Activated CD4-positive, alpha-beta T cell treated with anti-CD3 and anti-CD28 coated beads for 36 hours (primary cell): ENCODE measurements at places on chromosomes 6 and 20. TPM values are rescaled to one million over a fixed set of nuclear protein-coding genes. Genes with fewer than 3 reads are reported as not detected.

The SAMD5 gene
- 0.18 TPM for total RNA-seq

DNA sequence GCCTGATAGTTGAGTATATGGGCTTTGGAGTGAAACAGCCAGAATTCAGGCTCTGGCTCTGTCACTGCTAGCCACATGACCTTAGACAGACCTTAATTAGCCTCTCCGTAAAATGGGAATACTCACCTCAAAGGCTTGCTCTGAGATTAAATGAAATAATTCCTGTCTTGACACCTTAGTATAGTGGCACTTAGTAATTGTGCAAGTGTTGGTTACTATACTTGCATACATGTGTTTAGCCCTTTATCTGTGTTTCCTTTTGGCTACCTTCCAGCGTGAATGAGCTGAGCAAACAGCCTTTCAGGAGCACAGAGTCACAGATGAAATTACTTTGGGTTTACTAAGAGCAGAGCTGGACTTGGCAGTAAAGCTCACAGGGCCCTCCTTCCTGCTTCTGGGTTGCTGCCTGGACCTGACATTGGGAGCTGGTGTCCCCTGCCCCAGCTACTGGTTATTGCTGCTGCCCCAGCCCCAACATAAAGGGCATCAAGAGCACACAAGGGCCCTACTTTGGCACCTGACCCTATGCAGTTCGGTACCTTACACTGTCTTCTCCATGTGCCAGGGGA, 32.8 kb downstream of the CD164 start:
- DNase-seq = no peak

DNA sequence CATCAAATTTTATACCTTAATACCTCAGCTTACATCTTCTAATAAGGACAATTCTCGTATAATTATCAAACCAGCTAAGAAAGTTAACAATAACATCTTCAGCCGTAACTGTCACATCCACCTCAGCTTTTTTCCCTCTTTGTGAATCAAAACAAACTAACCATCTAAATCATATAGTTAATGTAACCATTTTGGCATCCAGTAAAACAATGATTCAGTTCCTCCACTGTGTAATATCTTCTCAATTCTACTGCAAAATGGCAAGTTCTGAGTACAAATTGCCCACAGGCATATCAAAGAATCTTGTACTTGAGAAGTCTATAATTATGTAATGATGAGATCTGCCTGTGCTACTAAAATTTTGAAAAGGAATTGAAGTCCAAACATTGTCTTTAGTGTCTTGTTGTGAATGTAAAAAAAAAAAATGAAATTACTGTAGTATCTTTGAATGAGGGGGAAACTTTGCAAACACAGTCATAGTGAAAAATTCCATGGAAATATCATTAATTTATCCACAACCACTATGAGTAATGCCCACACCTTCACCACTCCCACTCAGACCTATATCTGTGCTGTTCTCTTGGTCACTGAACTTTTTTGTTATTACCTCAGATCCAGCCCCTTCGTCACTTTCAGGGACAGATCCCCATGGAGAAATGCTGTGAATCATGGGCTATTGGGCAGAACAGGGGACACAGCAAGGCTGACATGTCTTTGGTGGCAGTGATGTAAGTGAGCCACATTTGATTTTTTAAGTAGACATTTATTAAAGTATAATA, 178.6 kb upstream of the RAB32 start:
- no peak for DNase-seq

The OCSTAMP gene
- total RNA-seq = 0.14 TPM

GRCh38 chr20:51985013-51985415, 182.7 kb upstream of the SALL4 start:
- no peak for DNase-seq

The SLC25A27 gene
- total RNA-seq = 1.6 TPM

DNA sequence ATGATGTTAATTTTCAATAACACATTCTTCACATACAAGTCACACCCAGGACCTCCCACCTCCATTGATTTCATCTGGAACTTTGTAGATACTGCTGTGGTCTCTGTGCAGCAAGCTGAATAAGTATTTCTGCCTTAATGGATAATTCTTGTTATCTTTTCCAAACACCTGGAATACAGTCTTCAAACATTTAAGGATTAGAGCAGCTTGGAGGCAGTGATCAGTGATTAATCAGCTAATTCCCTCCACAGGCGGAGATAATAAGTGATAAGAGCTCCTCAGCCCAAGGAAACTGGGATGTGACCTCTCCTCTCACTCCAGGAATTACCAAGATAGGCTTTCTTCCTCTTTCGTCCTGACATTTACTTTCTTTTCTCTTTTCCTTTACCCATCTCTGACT, 110.7 kb downstream of the FIG4 start:
- no peak for DNase-seq

The CTCFL gene
- not detected for total RNA-seq

DNA sequence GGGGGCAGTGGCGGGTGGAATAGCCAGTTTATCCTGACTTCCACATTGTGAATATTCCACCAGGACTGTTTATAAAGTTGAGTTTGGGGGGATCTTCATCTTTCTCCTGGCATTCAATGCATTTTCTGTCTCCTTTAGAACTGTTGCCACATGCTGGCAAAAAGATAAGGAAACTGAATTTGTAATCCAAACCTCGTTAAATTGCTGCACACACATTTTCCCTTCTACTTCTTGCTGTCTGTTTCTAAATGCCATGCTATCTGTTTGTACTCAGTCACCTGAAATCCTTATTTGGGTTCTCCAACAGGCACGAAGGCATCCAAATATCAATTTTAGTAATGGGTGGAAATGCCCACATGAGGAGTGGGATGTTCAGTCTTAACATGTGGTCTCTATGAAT, 180.2 kb upstream of the CCN2 start:
- DNase-seq = no peak

GRCh38 chr6:82072121-82072521, 175.4 kb downstream of the IBTK start:
- DNase-seq = no peak

The SKIC2 gene
- 104 TPM for total RNA-seq

The B3GAT2 gene
- total RNA-seq = not detected
